Stimulated activated CD4-positive, alpha-beta T cell treated with anti-CD3 and anti-CD28 coated beads, Interleukin-2, amount 100 ng/mL, for 24 hours (primary cell): ENCODE measurements at places on chromosomes 4 and X.

DNA sequence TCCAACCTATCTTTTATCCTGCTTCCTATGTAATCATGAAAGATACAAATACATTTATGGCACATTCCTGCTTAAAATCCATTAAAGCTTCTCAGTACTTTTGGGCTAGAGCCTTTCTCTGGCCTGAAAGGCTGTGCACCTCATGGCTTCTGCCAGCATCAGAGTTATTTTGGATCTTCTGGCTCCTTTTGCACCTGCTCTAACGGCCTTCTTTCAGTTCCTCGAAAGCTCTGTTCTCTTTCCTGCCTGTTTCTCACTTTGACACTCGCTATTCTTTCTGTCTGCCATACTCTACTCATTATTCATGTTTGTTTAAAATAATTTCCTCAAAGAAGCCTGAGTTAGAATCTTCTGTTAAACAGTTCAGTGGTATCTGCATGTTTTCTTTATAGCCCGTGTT is 86.0 kb downstream of the LRP2BP start:
- no peak for DNase-seq

GRCh38 chr4:151524610-151525009 is 115.6 kb downstream of the FHIP1A start:
- DNase-seq: no peak

DNA sequence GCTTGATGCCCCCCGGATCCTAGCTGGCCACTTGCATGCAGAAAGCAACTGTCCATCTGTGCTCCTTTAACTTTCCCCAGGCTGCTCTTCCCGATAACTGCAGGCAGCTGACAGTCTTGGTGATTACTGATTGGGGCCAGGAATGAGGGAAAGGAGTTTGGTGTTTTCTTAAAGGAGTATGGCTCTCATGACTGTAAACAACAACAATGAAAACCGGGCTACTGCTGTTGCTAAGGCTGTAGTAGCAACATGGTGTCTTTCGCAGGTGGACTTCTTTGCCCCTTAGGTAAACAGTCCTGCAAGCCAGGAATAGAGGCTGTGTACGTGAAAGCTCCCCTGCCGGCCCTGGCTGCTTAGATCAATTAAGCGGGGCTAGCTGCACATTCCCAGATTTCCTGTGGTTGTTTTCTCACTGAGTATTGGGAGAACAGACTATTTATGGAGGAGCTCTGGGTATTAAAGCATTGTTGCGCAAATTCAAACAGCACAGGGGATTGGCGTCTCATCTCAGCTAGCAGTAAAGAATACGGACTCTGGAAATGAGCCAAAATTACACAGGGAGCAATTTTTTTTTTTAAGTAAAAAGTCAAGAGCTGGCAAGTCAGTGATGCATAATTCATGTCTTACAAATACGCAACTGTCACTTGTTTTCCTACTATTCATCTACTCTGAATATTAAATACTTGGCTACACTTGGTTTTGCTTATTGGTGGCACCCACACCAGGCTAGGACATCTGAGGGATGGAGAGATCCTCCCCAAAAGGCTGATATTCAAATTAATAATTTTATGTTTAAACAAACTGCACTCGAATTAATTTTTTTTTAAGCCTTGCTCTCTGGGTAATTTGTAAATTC is 61.6 kb upstream of the NAP1L5 start:
- no peak for DNase-seq

DNA sequence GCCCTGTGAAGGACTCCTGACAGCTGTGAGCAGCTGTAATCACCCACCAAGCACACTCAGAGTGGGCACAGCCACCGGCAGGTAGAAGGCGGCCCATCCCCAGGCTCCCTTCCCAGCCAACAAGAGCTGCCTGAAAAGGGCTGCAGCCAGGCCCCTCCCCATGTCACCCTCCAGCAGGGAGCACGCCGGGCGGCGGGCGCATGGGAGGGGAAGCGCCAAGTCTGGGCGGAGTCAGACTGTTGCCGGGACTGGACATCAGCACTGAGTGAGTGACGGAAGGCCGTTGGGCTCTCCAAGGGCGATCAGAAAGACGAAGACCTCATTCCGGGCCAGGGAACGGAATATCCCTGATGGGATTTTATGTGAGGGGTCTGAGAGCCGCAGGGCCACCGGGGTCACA is 82.1 kb downstream of the PPP2R2C start:
- no peak for DNase-seq
